ENCODE measurements at places on chromosomes 2 and 18. TPM values are rescaled to one million over a fixed set of nuclear protein-coding genes. Genes with fewer than 3 reads are reported as not detected.

RBM45 gene
- 13.0 TPM for total RNA-seq

TBR1 gene
- not detected for total RNA-seq

LIPT1 gene
- 6.3 TPM for total RNA-seq

DNA sequence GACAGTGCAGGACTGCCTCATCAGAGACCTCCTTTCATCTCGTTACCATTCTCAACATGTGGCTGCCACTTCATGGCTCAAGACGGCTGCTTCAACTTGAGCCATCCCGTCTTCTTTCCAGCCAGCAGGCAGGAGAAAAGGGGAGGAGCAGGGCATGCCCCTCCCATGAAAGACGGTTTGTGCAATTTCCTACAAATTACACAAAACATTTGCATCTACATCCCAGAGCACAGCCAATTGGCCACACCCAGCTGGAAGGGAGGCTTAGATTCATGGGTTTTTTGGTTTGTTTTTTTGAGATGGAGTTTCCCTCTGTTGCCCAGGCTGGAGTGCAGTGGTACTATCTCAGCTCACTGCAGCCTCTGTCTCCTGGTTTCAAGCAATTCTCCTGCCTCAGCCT is 11.8 kb downstream of the UCN start:
- DNase-seq, result no peak
- no peak overlapping the region for H3K4me3 ChIP-seq

- no peak for DNase-seq
- H3K27ac ChIP-seq, result no peak overlapping the region
- peaks cover 2% of the 10 kb centered on the region for H3K4me1 ChIP-seq
- no peak overlapping the region for H3K4me3 ChIP-seq
- H3K27me3 ChIP-seq, result peaks cover 1% of the 10 kb centered on the region
- H3K36me3 ChIP-seq, result no peaks in the 10 kb centered on the region
These were observed 351.5 kb downstream of the NR4A2 start for GRCh38 chr2:155980941-155981560.

DNA sequence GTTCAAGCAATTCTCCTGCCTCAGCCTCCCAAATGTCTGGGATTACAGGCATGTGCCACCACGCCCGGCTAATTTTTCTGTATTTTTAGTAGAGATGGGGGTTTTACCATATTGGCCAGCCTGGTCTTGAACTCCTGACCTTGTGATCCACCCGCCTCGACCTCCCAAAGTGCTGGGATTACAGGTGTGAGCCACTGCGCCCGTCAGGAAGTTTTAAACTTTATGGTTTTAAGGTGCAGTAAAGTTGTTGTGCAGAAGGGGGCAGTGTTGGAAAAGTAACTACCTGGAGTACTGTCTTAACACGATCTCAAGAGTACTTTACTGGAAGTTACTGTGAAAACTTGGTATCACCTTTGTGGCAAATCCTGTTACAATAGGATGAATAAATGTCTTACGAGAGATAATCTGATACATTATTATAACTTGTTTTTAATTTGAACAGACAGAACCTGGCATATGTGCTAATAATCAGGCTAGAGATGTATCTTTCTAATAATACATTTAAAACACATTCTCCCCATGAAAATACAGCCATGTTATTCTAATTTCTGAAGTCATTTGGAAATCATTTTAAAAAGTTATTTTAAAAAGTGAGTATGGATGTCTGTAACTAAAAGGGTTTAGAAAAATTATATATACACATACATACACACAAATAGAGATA is 10.8 kb downstream of the SPDYA start:
- H3K27me3 ChIP-seq, result no peaks in the 10 kb centered on the region
- no peaks in the 10 kb centered on the region for H3K4me1 ChIP-seq
- no peaks in the 10 kb centered on the region for H3K36me3 ChIP-seq
- DNase-seq, result no peak

All from osteocyte (in vitro differentiated cells).